Activated T-cell treated with anti-CD3 and anti-CD28 coated beads for 1 hour (primary cell): ENCODE measurements at places on chromosomes 2 and 18.

- peak; percentile 59 for DNase-seq
Measured at GRCh38 chr2:236512902-236513435, 56.7 kb upstream of the ACKR3 start.

GRCh38 chr18:5507756-5508155 is 36.0 kb downstream of the EPB41L3 start:
- no peak for DNase-seq

DNA sequence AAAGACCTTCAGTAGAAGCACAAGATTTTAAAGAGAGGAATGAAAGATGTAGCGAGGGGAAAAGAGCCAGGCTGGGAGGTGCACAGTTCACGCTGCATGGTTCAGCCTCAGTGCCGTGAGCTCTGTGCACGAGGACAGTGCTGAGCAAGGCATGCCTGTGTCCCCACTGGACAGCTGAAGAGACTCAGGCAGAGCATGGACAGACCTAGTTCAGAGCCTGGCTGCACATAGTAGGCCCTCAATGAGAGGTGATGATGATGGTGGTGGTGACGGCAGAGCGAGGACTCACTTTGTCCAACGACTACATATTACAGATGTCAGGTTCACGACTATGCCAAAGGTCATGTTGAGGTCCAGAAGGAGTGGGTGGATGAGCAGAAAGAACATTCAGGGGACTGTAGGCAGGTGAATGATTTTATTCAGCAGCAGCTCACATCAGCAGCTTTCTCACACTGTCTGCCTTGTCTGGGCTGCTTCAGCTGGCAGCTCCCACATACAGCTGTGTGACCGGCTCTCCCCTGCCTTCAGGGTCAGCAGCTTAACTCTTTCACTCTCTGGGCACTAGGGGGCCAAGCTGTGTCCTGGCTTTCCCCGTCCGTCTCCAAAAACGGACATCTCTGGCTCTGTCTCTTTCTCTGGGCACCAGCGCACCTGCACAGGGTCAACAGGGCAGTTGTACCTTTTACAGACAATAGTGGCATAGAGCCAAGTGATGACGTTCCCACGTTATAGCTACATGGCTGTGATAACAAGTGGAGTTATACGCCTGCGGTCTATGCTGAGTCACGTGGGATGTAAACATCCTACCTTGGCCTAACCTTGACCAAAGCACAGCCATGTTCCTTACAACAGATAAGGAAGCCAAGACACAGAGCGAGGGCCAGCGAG is 128.8 kb upstream of the MSH6 start:
- DNase-seq, result no peak

DNA sequence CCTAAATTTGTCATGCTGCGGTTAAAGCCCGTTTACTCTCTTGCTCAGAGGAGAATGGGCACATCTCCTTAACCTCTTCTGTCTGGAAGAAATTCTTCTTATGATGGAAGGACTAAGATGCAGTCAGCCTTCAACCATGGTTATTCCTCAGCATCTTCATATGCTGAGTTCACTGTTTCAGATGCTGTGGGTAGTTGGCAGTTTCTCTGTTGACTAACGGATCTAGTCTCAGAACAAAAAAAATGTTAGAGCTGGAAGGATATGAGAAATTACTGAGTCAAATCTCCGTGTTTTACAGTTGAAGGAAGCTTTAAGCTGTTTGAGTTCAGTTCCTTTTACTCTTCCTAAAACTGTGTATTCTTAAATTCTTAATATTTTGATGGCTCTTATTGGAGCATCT is 43.6 kb upstream of the PGAP1 start:
- no peak for DNase-seq

- DNase-seq, result no peak
Measured at GRCh38 chr2:144030791-144031190, 489.1 kb downstream of the ZEB2 start.

DNA sequence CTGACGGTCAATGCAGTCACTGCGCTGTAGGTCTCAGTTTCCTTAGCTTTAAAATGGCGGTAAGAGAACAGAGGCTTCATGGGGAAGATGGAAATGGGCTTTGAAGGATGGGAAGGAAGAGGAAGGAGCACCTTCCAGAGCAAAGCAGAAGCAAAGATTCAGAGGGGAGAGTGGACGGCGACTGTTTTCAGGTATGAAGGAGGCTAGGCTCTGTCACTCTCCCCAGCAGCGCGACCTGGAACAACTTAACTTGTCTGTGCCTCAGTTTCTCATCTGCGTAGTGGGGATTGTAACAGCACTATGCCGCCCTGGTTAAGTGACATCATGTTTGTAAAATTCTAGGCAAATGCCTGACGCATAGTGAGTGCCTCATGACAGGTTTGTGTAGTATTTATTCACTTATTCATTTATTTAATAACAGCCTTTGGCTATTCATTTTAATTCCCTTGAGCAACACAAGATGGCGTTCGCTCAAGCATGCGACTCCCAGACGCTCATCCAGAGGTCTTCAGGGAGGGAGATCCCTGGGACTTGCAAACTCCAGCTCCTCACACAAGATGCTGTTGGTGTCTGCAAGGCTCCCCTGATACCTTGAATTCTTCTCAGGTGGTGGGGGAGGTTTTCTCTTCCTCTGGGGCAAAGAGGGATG is 336.3 kb downstream of the DYSF start:
- no peak for DNase-seq
